ENCODE measurements at places on chromosomes 12 and 14. TPM values are rescaled to one million over a fixed set of nuclear protein-coding genes. Genes with fewer than 3 reads are reported as not detected.

Gene KRT75
- not detected for total RNA-seq

Gene STXBP6
- 5.3 TPM for total RNA-seq

Gene PIWIL1
- total RNA-seq = not detected

Gene CFAP251
- 5.5 TPM for total RNA-seq

Gene DNAH10
- 1.1 TPM for total RNA-seq

Gene HSPA2
- 13.8 TPM for total RNA-seq

Gene SLC16A7
- total RNA-seq = 1.9 TPM

Gene ALX1
- 11.0 TPM for total RNA-seq
